ENCODE measurements at places on chromosomes 13 and 19.
A peak's percentile ranks its signal among the peaks of the same experiment; 100 is the strongest.

GRCh38 chr13:40137400-40137799 is 481.9 kb downstream of the COG6 start:
- peak; percentile 24 for DNase-seq

DNA sequence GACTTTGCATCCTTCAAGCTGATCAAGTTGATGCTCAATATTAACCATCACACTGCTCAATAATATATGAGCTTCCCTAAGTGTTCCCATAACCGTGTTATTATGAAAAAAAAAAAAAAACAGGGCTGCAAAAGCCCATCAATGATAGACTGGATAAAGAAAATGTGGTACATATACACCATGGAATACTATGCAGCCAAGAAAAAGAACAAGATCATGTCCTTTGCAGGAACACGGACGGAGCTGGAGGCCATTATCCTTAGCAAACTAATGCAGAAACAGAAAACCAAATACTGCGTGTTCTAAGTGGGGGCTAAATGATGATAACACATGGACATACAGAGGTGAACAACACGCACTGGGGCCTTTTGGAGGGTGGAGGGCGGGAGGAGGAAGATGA is 58.3 kb downstream of the CACNA1A start:
- DNase-seq, result no peak

- DNase-seq, result no peak
Measured at GRCh38 chr19:35983177-35983576, 11.8 kb upstream of the SDHAF1 start.

GRCh38 chr13:68272652-68273051 is 1042.5 kb upstream of the PCDH9 start:
- DNase-seq, result no peak

DNA sequence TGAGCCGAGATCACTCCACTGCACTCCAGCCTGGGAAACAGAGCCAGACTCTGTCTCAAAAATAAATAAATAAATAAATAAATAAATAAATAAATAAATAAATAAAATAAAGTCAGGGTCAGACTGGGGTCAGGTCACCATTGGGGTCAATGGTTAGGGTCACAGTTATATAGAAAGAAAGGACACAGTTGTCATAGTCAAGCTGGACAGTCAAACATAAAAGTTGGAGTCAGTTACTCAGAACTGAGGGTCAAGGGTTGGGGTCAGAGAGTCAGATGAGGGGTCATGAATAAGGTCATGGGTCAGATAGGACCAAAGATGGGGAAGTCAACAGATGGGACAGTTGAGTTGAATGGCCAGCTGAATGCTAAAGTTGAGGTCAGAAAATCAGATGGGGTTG is 16.7 kb upstream of the EPOR start:
- DNase-seq, result no peak

DNA sequence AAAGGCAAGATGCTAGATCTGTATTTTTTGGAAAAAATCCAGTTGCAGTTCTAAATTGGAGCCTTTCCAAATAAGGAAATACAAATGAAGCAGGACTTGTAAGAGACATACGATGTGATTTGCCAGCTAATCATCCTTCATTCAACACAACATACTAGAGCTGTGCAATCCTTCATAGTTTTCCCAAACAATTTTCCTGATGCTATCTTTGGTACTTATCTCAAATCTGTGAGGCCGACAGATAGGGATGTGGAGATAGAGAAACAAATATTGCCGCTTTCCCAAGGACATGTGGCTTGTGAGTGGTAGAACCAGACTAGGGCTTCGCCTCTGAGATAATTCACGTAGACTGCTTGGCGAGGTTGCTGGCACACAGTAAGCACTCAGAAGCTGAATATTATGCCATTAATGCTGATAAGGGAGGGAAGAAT is 176.6 kb downstream of the LMO7 start:
- no peak for DNase-seq

- no peak for DNase-seq
Measured at GRCh38 chr19:31057476-31057875, 291.8 kb downstream of the TSHZ3 start.

GRCh38 chr13:90757127-90757680 is 590.3 kb upstream of the MIR17HG start:
- DNase-seq, result no peak

- DNase-seq, result peak; percentile 29
Measured at GRCh38 chr13:41054212-41054877, 7.0 kb upstream of the WBP4 start.

GRCh38 chr13:39965309-39965708 is 309.8 kb downstream of the COG6 start:
- no peak for DNase-seq

DNA sequence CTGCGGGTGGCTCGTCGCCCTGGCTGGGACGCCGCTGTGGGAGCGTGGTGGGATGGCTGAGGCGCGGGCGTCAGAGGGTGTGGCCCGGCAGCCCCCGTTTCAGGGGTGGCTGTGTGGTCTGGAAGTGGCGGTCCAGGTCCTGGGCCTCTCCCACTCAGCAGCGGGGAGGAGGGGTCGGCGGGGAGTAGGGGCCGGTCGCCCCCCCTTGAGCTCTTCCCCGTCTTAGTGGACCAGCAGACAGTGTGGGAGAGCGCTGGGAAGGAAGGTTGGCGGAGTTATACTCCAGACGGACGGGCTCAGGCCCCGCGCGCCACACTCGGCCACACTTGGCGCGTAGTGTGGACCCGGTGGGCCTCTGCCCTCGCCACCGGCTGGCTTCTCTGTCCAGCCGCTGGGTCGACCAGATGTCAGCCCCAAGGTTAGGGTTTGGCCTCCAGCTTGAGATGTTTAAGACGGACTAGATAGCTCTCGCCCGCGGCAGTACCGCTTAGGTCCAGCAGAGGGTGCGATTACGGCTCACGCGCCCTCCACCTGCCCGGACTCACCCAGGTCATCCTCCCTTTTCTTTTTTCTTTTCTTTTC is 21.7 kb upstream of the ZNF429 start:
- peak; percentile 68 for DNase-seq

- no peak for DNase-seq
Measured at GRCh38 chr19:33444562-33445441, 71.3 kb downstream of the CEBPG start.

GRCh38 chr19:43784241-43784980 is 3.6 kb upstream of the KCNN4 start:
- DNase-seq, result peak; percentile 72

DNA sequence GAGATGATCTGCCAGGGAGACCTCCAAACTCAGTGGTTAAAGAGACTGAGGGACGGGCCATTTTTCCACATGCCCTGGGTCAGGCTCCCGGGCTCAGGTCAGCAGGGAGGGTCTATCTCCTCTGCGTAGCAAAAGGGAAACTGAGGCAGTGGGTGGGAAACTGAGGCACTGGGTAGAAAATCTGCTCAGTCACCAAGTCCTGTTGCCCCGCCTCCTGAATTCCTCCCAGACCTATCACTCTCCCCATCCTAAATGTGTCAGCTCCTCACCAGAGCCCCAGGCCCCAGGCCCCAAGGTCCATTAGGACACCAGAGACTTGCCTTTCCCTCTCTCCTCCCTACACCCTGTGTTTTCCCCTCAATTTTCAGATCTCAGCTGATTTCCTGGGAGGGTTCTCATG is 2.4 kb downstream of the CD320 start:
- DNase-seq, result peak; percentile 1

DNA sequence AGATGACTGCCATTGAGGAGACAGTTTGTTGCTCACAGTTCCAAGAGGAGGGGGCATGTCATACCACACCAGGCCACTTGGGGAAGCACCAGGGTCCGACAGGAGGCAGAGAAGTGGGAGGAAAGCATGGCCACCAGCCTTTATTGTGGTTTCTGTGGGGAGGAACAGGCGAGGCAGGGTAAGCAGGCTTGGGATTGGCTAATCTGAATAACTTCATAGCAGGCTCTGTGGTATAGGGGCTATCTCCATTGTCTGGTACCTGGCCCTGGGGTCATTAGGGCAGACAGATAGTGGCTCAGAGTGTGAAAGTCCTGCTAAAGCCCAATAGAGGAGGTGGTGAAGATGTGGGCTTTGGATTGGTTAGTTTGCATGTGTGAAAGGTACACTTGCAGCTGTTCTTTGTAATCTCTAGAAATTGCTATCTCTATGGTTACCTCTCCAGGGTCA is 35.5 kb downstream of the CBY2 start:
- DNase-seq, result peak; percentile 23

DNA sequence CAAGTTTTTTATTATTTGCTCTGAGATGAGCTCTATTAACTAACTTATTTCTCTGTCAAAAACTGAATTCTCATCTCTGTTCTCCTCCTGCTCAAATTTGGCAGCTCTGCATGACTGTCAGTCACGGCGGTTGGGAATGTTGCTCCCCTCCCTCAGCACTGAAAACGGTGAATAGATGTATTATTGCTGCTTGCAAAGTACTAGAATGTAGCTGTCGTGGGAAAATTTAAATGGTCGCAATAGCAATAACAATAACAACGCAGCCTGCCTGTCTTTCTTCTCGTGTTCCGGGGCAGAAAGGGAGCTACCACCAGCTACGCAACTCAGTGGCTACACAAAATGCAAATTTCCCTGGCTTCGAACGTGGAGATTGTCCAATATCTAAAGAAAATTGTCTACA is 125.6 kb upstream of the FRY start:
- no peak for DNase-seq

GRCh38 chr19:34232566-34233481 is 21.5 kb upstream of the GARRE1 start:
- DNase-seq, result no peak

DNA sequence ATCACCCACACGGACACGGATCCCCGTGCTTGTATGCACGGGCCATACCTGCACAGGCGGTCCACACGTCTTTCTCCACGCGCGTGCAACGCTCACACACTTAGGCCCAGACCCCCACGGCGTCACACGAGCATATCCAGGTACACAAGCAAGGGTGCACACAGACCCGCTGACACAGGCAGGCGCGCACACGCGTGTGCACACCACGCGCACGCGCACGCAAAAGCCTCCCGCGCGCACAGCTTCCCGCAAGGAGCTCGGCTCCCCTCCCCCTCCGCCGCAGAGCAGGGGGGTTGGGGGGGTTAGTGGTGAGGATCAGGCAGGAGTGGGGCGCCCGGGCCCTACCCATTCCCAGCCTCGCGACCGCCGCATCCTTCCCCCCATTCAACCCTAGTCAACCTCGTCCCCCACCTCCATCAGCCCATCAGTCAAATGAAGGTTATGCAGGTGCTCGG is 407 bp downstream of the RAB3A start:
- DNase-seq, result peak; percentile 51

DNA sequence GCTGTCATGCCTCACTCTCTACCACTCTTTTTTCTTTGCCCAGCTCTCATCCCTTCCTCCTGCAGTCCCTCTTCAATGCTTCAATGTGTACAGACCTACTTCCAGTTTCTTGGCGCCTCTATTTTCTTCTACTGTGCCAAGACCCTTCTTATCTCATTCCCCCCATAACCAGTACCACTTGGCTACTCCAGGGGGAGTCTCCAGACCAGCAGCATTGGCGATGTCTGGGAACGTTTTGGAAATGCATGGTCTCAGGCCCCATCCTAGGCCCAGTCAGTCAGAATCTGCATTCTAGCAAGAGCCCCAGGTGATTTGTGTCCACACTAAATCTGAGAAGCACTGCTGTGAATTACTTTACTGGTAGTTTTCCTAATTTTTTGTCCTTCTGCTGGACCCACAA is 198.2 kb downstream of the SLC7A1 start:
- no peak for DNase-seq

DNA sequence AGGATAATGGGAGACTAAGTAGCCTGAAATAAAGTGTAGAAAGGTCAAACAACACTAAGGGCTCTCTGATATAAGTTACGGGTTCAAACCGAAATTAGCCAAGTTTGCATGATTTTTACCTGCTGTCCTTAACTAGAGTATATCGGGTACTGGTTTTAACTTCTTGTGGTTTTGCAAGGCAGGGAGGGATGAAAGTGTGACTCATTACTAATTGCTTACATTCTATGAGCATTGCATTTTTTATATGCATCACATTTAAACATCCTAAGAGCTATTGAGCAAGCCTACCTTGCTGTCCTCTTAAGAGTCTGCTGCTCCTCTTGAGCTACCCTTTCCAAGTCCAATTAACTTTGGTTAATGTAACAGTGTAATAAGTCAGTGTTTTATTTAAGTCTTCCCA is 415.4 kb downstream of the SLITRK5 start:
- DNase-seq, result no peak

DNA sequence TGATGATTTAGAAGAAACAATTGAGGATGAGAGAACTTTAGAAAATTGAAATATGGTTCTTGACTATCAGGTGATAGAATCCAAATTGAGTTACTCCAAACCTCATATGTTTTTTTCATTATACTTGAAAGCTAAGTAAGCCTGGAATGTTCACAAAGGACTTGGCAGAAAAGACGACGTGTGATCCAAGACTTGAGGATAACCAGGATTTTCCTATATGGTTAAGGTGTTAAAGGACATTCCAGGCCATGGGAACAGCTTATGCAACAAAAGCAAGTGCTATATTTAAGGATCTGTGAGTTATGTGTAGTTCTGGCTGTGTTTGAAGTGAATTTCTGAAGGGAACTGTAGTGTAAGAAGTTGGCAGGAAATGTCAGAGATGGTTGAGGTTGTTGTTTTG is 52.5 kb downstream of the SLITRK1 start:
- no peak for DNase-seq

DNA sequence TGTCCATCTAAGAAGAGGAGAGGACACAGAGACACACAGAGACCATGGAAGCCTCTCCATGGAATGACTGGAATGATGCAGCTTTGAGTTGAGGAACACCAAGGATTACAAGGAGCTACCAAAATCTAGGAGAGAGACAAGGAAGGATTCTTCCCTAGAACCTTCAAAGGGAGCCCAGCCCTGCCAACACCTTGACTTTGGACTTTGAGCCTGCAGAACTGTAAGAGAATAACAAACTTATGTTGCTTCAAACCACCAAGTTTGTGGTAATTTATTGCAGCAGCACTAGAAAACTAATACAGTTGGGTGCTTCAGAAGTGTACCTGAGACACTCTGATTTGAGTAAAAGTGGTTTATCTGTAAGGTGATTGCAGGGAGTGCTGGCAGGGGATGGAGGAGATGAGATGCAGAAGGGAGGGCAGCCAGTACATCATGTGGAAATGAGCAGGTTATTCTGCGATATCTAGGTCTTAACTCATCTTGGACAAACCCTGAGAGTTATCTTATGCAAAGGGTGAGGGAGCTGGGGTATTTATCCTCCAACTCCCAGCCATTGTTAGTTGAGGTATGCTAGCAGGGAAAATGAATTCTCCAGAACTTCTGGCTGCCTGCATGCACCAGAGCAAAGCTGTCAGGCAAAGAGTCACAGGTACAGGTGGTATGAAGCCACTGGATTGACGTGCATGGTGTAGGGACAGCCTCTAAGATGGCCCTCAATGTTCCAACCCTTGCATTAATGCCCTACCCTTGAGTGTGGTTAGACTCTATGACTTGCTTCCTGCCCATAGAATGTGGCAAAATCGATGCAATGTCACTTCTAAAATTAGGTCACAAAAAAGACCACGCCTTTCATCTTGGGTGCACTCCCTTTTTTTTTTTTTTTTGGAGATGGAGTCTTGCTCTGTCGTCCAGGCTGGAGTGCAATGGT is 31.3 kb upstream of the ADGRL1 start:
- DNase-seq, result no peak

All from activated naive CD8-positive, alpha-beta T cell treated with anti-CD3 and anti-CD28 coated beads, Interleukin-2, amount 50 U/mL, for 24 hours (primary cell).